ENCODE measurements at places on chromosomes 3 and 15.

DNA sequence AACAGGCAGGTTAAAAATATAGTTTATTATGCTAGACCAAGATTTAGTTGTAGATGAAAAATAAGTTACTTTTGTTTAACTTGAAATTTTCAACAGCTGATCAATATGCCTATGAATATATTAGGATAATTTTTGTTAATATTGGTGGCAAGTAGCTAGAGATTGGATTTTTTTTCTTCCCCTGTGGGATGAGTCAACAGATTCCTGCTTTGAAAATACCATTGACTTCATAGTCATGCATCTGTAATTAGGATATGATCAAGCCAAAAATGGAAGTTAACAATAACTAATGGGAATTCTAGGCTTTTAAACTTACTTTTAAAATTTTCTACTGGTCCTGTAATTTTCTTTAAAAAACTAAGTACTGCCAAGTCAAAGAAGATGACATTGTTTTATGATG, 211.7 kb downstream of the ZIC1 start:
- no peak overlapping the region for H3K4me3 ChIP-seq
- no peak overlapping the region for H3K27ac ChIP-seq
- H3K4me1 ChIP-seq, result no peaks in the 10 kb centered on the region
- DNase-seq, result no peak
- H3K27me3 ChIP-seq, result no peaks in the 10 kb centered on the region
- no peaks in the 10 kb centered on the region for H3K36me3 ChIP-seq

- no peaks in the 10 kb centered on the region for H3K36me3 ChIP-seq
- peaks cover 5% of the 10 kb centered on the region for H3K4me1 ChIP-seq
- H3K27me3 ChIP-seq, result peaks cover 18% of the 10 kb centered on the region
- peak overlapping the region; percentile 63 for H3K4me3 ChIP-seq
- DNase-seq, result no peak
- H3K27ac ChIP-seq, result no peak overlapping the region
Observed at GRCh38 chr3:120559242-120560061, 36.7 kb upstream of the NDUFB4 start.

GRCh38 chr3:193190146-193190786, 50.8 kb upstream of the PLAAT1 start:
- DNase-seq, result no peak
- no peaks in the 10 kb centered on the region for H3K36me3 ChIP-seq
- no peaks in the 10 kb centered on the region for H3K27me3 ChIP-seq
- no peak overlapping the region for H3K4me3 ChIP-seq
- H3K4me1 ChIP-seq, result no peaks in the 10 kb centered on the region
- H3K27ac ChIP-seq, result no peak overlapping the region

DNA sequence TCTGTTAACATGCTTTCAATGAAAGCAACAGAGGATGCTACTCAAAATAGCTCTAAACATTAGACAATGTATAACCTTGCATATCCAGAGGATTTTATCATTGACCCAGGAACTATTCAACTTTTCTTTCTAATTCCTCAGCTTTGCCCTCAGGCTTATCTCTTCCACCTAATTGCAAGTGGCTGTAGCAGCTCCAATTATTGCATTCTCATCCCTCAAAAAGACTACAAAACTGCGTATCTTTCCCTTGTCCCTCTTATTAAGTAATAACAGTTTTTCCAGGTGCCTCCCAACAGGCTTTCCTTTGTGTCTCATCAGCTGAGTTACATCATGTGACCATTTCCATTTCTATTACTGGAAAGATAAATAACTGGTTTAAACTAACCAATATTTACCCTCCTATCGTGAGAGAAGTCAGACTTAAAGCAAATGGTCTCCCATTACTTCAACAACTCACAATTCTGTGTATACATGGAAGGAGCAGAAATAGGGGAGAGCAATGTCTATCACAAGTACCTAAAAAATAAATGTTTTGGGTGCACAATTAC, 78.0 kb upstream of the MBNL1 start:
- H3K4me3 ChIP-seq, result no peak overlapping the region
- H3K27ac ChIP-seq, result no peak overlapping the region
- DNase-seq, result no peak
- H3K36me3 ChIP-seq, result no peaks in the 10 kb centered on the region
- no peaks in the 10 kb centered on the region for H3K27me3 ChIP-seq
- H3K4me1 ChIP-seq, result peaks cover 24% of the 10 kb centered on the region

DNA sequence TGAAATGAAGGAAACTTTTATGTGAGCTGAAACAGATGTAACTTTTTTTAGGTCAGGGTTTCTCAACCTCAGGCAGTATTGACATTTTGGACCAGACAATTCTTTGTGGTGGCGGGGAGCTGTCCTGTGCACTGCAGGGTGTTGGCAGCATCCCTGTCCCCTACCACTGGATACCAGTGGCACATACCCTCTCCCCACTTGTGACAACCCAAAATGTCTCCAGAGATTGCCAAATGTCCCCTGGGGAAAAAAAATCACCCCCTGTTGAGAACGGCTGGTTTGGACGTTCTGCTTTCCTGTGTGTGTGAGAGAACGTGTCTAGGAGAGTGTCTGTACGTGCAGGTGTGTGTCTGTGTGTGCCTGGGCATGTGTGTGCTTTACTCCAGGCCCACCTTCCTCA, 30.7 kb upstream of the GRIP2 start:
- no peak for DNase-seq
- H3K4me3 ChIP-seq, result no peak overlapping the region
- no peak overlapping the region for H3K27ac ChIP-seq
- H3K27me3 ChIP-seq, result peaks cover 29% of the 10 kb centered on the region

GRCh38 chr3:150933473-150933995, 28.3 kb upstream of the MINDY4B start:
- no peak overlapping the region for H3K27ac ChIP-seq
- H3K27me3 ChIP-seq, result no peaks in the 10 kb centered on the region
- H3K4me1 ChIP-seq, result no peaks in the 10 kb centered on the region
- H3K4me3 ChIP-seq, result no peak overlapping the region
- H3K36me3 ChIP-seq, result no peaks in the 10 kb centered on the region

DNA sequence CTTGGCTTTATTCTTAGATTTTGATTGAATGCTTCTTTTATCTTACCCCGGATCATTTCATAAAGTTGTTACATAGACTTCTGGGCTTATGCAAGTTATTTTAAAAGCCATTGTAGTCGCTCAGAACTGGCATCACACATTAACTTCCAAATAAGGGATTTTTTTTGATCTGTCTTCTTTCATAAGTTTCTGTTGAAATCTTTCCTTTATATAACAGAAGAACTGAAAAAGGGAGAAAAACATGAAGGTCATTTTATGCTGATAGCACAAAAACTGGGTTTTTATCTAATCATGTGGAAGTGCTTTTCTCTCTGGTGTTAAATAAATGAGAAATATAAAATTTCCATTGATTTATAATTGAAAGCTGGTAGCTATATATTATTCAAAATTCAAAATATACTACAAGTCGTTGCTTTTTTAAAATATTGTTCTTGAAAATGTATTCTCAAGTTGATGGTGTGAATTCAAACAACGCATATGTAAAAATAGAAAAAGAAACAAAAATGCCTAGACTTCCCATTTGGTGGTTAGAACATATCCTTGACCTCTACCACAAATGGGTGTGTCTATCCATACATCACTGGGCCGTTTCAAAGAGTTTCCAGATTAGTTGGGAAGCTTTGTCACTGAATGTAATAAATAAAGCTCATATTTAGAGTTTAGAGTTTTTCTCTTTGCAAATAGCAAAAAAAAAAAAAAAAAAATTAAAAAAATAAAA, 258.3 kb upstream of the ZPLD1 start:
- no peaks in the 10 kb centered on the region for H3K36me3 ChIP-seq
- no peak overlapping the region for H3K4me3 ChIP-seq
- H3K27ac ChIP-seq, result no peak overlapping the region
- DNase-seq, result no peak
- no peaks in the 10 kb centered on the region for H3K27me3 ChIP-seq

- H3K4me1 ChIP-seq, result no peaks in the 10 kb centered on the region
- H3K4me3 ChIP-seq, result no peak overlapping the region
- no peak overlapping the region for H3K27ac ChIP-seq
Observed at GRCh38 chr15:86066174-86066834, 13.4 kb upstream of the AGBL1 start.

DNA sequence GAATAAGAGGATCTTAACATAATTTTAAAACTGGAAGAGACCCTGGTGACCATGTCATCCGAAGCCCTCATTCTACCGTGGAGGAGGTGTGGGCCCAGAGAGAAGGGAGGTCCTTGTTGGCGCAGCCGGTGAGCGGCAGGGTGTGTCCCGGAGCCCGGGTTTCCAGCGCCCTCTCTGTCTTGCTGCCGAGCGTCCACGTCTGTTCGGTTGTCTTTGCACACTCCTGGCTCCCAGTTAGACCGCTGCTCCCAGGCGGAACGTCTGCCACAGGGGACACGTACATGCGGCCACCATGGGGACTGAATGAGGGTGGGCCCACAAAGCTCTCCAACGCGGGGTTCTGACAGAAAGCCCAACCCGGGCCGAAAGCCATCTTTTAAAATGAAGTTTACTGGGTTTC, 6.6 kb upstream of the MUC4 start:
- H3K36me3 ChIP-seq, result no peaks in the 10 kb centered on the region
- no peak overlapping the region for H3K27ac ChIP-seq
- H3K27me3 ChIP-seq, result peaks cover 22% of the 10 kb centered on the region
- DNase-seq, result no peak
- H3K4me1 ChIP-seq, result no peaks in the 10 kb centered on the region

DNA sequence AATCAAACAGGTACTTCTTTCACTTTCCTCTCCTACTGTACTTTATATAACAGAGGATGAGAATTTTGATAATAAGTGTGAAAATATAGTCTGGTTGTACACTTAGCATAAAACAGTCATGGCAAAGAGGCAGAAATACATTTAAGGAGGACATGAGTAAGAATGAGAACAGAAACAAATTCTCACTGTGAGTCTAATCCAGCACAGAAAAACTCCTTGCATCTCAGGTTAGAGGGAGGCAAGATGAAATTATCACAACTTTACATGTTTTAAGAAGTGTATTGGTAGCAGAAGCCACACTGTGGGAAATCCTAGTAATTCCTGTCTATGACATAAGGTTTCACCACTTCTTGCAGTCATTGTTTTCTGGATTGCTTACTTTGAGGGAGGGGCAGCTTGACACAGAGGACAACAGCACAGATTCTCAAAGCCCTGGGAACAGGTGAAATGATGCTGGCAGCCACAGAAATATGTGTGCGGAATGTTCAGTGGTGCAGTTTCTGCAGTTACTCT, 733.6 kb upstream of the GBE1 start:
- H3K4me3 ChIP-seq, result no peak overlapping the region
- H3K36me3 ChIP-seq, result no peaks in the 10 kb centered on the region
- H3K27ac ChIP-seq, result no peak overlapping the region
- no peaks in the 10 kb centered on the region for H3K27me3 ChIP-seq
- DNase-seq, result no peak

- H3K27ac ChIP-seq, result no peak overlapping the region
- no peaks in the 10 kb centered on the region for H3K4me1 ChIP-seq
- DNase-seq, result no peak
Observed at GRCh38 chr3:17672506-17672905, 69.9 kb downstream of the TBC1D5 start.

DNA sequence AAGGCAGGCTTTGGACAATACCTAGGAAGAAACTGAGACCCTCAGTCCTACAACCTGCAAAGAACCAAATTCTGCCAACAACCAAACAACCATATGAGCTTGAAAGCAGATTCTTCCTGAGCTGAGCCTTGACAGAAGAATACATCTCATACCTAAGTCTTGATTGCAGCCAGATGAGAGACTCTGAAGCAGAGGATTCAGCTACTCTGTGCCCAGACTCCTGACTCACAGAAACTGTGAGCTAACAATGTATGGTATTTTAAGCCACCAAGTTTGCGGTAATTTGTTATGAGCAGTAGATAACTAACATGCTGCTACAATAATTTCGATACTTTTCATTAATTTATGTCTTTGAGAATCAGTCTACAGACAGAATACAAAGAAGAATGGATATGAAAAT, 325.1 kb upstream of the CBLB start:
- no peak overlapping the region for H3K27ac ChIP-seq
- H3K4me3 ChIP-seq, result no peak overlapping the region
- peaks cover 3% of the 10 kb centered on the region for H3K4me1 ChIP-seq
- H3K36me3 ChIP-seq, result no peaks in the 10 kb centered on the region

DNA sequence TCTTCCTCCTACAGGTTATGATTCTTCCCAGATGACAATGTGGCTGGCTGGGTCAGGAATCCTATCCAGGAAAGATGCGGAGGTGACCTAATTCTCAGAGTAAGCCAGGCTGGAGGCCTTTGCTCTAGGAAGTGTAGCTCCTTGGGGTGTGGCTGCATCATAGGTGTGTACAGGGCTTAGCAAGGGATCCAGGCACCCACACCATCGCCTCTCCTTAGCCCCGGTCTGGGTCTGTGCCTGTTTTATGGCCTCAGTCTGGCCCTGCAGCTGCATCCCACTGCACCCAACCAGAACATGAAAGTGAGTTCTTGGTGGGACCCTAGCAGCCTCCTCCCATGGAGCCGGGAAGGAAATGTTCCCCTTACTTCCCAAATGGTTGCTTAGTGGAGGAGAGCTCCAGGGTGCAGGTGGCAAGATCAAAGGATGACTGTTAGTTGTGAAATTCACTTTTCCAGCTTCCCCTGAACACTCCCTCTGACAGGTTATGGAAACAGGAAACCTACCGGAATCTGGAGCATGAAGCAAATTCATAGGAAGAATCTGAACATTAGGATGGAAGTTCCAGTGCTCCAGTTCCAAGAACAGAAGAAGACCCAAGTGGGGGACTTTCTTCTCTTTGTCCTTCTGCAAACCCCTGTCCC, 2.7 kb upstream of the AMOTL2 start:
- no peak for DNase-seq
- no peaks in the 10 kb centered on the region for H3K36me3 ChIP-seq
- peaks cover 18% of the 10 kb centered on the region for H3K4me1 ChIP-seq

GRCh38 chr15:52228921-52229320, 37.7 kb upstream of the GNB5 start:
- no peaks in the 10 kb centered on the region for H3K36me3 ChIP-seq
- peak overlapping the region; percentile 12 for H3K27ac ChIP-seq
- peaks cover 14% of the 10 kb centered on the region for H3K4me1 ChIP-seq
- no peak overlapping the region for H3K4me3 ChIP-seq
- H3K27me3 ChIP-seq, result no peaks in the 10 kb centered on the region

DNA sequence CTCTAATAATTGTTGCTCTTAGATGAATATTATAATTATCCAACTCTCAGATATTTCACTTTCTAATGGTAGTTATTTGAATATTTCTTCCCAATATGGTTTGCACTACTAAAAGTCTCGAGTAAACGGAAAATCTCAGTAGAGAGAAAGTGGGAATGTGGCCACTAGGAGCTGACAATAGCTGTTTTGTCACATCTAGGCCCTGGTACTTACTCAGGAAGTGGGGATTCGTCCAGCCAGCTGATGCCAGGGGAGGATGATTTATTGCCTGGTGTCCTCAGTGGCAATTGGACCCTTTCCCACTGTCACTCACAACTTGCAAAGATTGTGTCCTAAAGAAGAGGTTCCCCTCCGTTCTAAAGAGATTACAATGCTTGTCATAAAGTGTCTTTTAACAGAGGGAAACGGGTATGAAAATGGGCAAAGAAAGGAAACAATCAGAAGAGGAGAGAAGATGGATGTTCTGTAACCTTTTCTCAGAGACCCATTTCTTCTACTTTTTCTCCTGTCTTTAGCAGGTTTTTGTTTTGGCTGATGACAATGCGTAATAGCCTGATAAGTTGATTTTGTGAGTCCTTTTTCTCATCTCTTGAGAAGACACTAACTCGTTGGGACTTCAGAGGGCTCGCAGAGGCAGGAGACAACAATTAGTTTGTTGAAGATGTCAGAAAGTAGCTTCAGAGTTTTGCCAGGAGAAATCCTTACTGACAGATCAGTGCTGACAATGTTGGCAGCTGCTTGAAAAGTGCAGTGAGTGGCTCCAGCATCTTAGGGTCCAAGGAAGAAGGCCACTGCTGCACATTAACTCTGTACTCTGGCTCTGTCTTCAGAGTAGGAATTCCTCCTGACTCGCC, 320.6 kb downstream of the MECOM start:
- no peaks in the 10 kb centered on the region for H3K36me3 ChIP-seq
- no peak for DNase-seq
- no peaks in the 10 kb centered on the region for H3K27me3 ChIP-seq
- no peaks in the 10 kb centered on the region for H3K4me1 ChIP-seq

All from T-cell (primary cell).